Body of pancreas (tissue), 4 donors: ENCODE measurements at places on chromosomes 1 and 21. TPM values are rescaled to one million over a fixed set of nuclear protein-coding genes. Genes with fewer than 3 reads are reported as not detected.

LCE3E gene
- not detected for total RNA-seq

LIN28A gene
- not detected for total RNA-seq

IL19 gene
- total RNA-seq: not detected

PLA2G2C gene
- total RNA-seq: not detected

MPZ gene
- total RNA-seq: 3.6 TPM

CYB5RL gene
- 13.2 TPM for total RNA-seq

LDLRAD1 gene
- total RNA-seq: not detected

MYOC gene
- 5.4 TPM for total RNA-seq

GNG4 gene
- total RNA-seq: 3.1 TPM

OLIG2 gene
- total RNA-seq: not detected

MPC2 gene
- total RNA-seq: 21.5 TPM

ITLN2 gene
- not detected for total RNA-seq

ERVH48-1 gene
- not detected for total RNA-seq

HAX1 gene
- total RNA-seq: 44.5 TPM

OR10J1 gene
- not detected for total RNA-seq

LRRC40 gene
- 3.3 TPM for total RNA-seq

AMY1C gene
- total RNA-seq: not detected

DAB1 gene
- under 0.01 TPM for total RNA-seq

CACNA1S gene
- under 0.01 TPM for total RNA-seq

MSH4 gene
- total RNA-seq: not detected

S100A3 gene
- not detected for total RNA-seq

RHOU gene
- total RNA-seq: 6.9 TPM

POTED gene
- total RNA-seq: not detected

S100A12 gene
- not detected for total RNA-seq

TSPAN1 gene
- 5.2 TPM for total RNA-seq

CFHR5 gene
- not detected for total RNA-seq
